EH (cell line): ENCODE measurements at places on chromosomes 11 and 22.

DNA sequence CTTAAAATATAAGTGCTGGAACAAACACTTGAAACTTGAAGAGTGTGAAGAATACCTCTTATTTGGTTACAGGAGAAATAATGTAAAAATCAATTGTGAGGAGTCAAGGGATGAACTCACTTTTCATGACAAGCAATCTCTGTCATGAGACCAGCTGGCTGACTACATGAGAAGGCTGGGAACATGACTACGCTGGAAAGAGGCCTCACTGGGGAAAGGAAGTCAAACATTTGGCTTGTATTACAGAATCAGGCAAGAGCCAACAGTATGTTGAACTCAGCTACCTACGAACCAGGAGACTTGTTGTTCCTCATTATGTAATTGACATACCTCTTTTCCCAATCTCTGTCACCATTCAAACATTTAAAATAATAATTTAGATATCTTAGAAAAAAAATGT is 14.4 kb downstream of the DCDC1 start:
- no peak for DNase-seq

- no peak for DNase-seq
Measured at GRCh38 chr22:46122980-46123693, 27.2 kb upstream of the PPARA start.

GRCh38 chr11:129141748-129142523 is 50.2 kb downstream of the ARHGAP32 start:
- DNase-seq: no peak

DNA sequence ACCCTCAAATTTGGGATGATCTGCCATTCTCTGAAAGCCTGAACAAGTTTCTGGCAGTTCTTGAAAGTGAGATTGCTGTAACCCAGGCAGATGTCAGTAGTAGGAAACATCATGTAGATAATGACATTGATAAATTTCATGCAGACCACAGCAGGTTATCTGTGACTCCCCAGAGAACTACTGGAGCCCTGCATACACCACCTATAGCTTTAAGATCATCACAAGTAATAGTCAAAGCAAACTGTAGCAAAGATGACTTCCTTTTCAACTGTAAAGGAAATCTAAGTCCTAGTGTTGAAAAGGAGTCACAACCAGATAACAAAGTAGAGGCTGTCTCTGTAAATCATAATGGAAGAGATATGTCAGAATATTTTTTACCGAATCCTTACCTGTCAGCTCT is 31.0 kb downstream of the DDIAS start:
- DNase-seq: no peak

GRCh38 chr11:203945-204586 is 3.1 kb downstream of the BET1L start:
- no peak for DNase-seq

DNA sequence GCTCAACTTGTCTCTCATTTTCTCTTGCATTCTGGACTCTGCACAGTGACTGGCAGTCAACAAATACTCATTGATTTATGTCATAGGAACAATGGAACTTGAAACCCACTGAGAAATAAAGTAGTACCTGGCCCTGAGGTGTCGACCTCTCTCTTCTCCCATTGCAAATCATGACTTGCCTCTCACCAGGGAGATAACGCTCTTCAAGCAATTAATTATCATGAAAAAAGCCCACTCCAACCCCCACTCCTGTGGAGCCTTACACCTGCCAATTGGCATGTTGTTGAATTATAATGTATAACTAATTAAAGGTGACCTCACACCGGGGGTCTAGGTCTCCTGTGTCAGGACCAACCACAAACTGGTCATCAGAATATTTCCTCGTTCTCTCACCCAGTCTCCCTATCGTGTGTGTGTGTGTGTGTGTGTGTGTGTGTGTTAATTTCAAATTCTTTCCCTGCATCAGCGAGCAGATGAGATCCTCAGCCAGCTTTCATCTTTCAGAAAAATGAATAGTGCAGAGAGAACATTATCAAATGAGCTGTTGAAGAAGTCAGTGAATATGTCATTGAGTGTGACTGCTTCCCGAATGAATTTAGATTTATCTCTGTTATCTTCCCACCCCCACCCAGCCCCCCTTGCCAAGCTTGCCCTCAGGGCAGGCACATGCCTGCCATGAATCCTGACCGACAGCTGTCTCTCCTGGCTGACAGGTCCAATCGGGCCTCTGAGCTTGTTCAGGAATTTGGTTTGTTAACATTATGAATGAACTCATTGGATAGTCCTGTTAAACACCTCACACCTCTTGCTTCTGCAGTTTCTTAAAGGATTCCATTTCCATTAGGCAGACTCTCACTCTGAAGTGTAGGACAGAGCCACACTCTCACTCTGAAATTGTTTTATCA is 357.4 kb downstream of the INSC start:
- no peak for DNase-seq

DNA sequence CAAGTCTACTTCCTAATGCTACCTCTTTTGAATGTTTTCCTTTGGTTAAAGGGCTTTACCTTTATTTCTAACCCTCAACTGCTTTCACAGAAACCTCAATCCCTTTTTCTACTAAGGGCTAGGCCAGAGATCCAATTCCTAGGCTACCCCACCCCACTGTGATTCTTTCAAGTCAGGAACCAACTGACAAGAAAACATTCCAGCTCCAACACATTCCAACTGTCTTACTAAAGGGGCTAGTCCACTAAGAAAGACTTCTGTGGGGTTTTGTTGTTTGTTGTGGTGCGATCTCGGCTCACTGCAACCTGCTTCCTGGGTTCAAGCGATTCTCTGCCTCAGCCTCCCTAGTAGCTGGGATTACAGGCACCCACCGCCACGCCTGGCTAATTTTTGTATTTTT is 151.3 kb downstream of the APOL5 start:
- DNase-seq: peak; percentile 50

DNA sequence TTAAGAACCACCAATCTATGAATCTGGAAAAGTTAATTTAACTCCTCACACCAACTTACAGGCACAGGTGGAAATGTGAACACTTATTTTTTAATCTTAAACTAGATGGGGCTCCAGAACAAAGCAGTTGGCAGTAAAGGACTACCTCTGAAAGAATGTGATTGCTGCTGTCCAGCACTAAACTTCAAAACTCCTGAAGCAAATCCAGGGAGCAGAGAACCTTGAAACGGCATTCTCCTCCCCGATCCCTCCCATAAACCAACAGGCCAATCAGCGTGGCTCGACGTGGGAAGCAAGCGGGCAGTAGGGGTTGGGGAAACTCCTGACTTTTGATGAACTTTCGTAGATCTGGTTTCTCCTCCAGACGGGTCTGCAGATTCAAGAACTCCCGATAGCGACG is 5.0 kb downstream of the SNX19 start:
- DNase-seq: no peak
